Fibroblast of skin of scalp (primary cell): ENCODE measurements at places on chromosomes 16 and 17.

- DNase-seq = no peak
These were observed 52.0 kb upstream of the ACSM2B start for GRCh38 chr16:20628213-20628612.

- DNase-seq = no peak
These were observed 198.6 kb downstream of the AATF start for GRCh38 chr17:37147301-37147812.

GRCh38 chr16:27780468-27781194 lies 230.7 kb downstream of the KATNIP start:
- DNase-seq = no peak

GRCh38 chr17:17422641-17423040 lies 54.2 kb upstream of the MED9 start:
- no peak for DNase-seq

- no peak for DNase-seq
These were observed 41.1 kb upstream of the MMD start for GRCh38 chr17:55462711-55463110.

DNA sequence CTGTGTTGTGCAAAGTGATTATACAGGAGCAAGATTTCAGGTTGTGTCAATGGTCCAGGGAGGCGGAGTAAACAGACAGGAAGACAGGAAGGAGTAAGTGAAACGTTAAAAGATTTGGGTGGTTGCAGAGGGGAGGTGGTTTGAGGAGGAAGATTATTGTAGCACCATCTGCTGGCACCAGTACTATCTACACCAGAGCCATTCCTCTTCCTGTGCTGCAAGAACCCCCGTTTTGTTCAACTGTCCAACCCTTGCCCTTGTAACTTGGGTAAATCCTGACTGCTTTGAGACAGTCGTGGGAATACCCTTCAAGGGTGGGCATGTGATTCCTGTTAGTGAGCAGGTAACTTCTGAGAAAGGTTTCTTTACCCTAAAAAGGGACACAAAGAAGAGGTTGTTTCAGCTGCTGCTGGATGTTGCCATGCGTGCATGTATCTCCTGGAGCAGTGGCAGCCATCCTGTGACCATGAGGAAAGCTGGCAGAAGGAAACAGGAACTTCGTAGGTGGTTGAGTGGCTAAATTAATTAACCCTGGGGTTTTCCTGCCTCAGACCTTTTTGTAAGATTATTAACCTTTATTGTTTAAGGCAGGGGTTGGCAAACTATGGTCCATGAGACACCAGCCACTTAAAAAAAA lies 124.1 kb downstream of the PRKCA start:
- peak; percentile 40 for DNase-seq

DNA sequence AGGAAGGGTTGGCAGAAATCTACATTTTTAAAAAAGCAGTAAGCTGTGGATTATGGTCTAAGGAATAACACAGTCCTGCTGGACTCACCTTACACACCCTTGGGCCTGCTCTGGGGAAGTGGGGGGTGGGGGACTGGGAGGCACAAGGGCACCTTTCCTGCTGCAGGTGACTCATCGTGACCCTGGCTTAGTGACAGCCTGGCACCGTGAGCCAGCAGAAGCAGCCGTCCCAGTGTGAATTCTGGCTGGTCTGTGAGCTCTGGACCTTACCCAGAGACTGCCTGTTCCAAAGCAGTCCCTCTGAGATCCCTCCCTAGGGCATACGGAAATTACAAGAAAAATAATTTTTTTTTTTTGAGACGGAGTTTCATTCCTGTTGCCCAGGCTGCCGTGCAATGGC lies 4.2 kb upstream of the CRK start:
- DNase-seq = no peak
